NK-92 treated with Interleukin-12 subunit alpha and Interleukin-12 subunit beta, amount 100 ng/mL, for 24 hours (cell line): ENCODE measurements at places on chromosomes 16 and 17.

- no peak for DNase-seq
Observed at GRCh38 chr16:89499767-89500166, 8.4 kb upstream of the SPG7 start.

- no peak for DNase-seq
Observed at GRCh38 chr16:85689285-85689949, 663 bp upstream of the GINS2 start.

DNA sequence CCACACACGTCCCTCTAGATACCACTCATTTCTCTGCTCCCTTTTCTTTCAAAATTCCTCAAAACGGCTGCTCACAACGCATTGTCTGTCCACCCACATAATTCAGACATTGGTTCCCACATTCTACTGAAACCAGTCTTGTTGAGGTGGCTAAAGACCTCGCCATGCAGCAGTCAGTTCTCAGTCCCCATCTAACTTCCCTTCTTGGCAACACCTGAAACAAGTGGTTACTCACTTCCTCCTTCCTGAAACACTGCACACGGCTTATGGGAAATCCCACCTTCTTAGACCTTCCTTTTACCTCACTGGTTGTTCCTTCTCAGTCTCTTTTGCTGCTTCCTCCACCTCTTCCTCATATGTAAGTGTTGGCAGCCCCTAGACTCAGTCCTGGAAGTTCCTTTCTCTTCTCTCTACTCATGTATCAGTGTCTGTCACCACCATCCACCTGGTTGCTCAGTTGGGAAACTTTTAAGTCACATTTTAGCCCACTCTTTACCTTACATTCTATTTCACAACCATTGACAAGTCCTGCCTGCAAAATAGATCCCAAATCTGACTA lies 277.1 kb downstream of the CEP112 start:
- no peak for DNase-seq

DNA sequence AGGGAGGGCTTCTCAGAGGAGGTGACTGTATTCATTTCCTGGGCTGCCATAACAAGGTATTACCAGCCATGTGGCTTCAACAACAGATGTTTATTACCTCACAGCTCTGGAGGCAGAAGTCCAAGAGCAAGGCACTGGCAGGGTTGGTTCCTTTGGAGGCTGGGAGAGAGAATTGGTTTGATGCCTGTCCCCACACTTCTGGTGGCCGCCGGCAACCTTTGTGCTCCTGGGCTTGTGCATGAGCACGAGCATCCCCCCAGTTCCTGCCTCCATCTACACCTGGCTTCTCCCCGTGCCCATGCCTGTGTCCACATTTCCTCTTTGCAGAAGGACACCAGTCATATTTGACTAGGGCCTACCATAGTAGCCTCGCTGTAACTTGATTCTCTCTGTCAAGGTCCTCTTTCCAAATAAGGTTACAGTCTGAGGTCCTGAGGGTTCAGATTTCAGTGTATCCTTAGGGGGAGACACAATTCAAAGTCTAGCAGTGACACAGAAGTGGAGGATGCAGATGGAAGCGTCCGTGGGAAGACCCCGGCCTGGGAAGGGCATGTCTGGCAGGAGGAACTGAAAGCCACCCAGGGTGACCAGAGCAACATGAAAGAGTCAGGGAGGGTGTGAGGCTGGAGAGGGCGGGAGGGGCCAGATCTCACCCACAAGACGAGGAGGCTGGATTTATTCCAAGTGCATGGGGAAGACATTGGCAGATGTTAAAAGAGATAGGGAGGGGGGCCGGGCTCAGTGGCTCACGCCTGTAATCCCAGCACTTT lies 188.2 kb upstream of the HSBP1 start:
- no peak for DNase-seq

GRCh38 chr17:38906460-38907228 lies 18.8 kb upstream of the LASP1NB start:
- no peak for DNase-seq

GRCh38 chr17:31579265-31579664 lies 187.8 kb downstream of the RAB11FIP4 start:
- DNase-seq = no peak
